Stimulated activated naive CD8-positive, alpha-beta T cell treated with anti-CD3 and anti-CD28 coated beads, Interleukin-15, Interleukin-2, amounts not matched to agents 100 U/mL and 50 U/mL, for 24 hours (primary cell): ENCODE measurements at places on chromosomes 11 and 22.

DNA sequence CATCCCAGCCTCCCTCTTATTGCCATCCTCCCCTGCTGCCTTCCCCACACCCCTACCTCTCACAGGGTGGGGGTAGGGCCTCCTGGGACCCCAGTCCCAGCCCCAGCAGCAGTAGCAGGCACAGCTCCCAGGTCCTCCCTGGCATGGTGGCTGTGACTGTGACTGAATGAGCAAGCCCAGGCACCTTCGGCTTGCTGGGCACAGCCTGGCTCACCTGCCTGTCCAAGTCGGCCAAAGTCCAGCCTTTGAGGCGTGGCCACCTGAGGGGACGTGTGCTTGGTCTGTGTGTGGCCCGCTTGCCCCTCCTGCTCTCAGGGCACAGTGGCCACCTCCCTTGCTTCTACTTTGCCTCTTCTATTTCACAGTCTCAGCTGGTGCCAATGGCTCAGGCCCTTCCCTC lies at the start of gene TREH:
Gene TREH (minus strand): TSS at position 168 of the 400 bp plus-strand sequence. CDS start 23 bp downstream, at position 145.
- no peak for DNase-seq

DNA sequence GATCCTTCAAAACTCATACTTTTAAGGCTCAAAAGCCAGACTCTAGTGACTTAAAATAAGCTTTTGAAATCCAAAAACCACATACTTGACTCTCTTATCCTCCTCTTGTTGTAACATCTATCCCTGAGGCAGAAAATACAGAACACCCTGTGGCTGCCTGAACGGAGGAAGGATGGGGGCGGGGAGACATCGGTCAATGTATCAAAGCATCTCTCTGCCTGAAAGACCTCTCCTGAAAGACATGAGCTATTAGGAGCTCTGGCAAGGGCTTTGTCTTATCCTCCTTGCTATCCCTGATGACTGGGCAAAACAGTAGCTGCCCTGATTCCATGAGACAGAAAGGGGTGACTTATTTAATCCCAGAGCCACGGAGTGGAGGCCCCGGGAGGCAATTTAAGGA lies 122.4 kb downstream of the MN1 start:
- DNase-seq, result no peak

GRCh38 chr11:26859416-26859815 lies 134.5 kb upstream of the FIBIN start:
- DNase-seq, result no peak

GRCh38 chr11:69540118-69541000 lies 58.9 kb downstream of the LINC01488 start:
- DNase-seq, result no peak

- no peak for DNase-seq
Observed at GRCh38 chr11:115767047-115767802, 263.0 kb upstream of the CADM1 start.

DNA sequence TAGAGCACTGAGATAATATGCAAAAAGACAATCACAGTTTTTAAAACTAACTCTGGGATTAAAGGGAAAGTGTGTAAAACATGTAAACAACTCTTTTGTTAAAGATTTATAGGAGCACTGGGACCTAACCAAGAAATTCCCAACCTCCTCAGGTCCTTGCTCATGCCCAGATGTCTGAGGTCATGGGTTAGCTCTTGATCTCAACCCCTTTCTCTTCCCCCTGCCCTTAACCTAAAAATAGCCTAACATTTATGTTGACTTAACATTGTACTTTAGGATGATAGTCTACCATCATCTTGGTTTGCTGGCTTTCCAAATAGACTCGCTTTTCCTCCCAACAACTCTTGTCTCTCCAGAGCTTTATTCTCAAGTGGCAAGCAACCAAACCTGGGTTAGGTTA lies 258.2 kb upstream of the FAT3 start:
- no peak for DNase-seq

DNA sequence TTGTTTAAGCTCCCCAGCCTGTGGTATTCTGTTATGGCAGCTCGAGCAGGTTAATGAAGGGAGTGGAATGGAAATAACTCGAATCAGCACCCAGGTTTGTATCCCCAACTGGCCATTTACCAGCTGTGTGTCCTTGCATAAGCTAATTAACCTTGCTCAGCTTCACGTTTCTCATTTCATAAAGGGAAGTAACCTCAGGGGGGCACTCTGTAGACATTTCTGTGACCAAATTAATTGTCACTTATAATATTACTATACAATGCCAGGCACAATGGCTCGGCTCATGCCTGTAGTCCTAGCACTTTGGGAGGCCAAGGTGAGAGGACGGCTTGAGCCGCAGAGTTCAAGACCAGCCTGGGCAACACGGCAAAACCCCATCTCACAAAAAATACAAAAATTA lies 13.8 kb downstream of the ADA2 start:
- DNase-seq, result no peak

DNA sequence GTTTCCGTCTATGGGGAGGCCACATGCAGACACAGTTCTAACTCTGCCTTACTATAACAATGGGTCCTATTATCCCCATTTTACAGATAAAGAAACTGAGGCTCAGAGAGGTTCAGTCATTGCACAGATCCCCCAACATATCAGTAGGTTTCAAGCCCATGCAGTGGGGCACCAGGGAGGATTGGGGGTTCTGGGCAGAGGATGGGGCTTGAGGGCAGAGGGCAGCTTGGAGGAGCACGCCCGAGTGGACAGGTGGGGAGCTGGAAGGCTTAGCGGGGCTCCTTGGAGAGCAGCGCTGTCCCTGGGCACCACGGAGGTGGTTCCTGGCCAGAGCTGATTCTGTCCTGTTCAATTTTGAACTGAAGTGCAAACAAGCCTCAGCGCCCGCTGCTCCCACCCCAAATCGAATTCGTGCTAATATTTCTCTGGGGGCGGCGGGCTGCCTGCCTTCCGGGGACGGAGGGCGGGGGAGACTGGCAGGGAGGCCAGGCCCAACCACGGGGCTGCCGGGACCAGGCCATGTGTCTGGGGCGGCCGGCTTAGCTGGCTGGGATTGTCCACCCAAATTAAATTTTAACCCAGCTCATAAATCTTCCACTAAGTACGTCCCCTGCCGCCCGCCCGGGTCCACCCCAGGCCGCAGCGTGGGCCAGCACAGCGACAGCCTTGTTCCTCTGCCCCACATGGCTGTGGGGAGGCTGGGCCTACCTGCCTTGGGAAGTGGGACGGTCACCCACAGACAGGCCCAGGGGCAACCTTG lies 49.4 kb downstream of the FLRT1 start:
- DNase-seq, result no peak

DNA sequence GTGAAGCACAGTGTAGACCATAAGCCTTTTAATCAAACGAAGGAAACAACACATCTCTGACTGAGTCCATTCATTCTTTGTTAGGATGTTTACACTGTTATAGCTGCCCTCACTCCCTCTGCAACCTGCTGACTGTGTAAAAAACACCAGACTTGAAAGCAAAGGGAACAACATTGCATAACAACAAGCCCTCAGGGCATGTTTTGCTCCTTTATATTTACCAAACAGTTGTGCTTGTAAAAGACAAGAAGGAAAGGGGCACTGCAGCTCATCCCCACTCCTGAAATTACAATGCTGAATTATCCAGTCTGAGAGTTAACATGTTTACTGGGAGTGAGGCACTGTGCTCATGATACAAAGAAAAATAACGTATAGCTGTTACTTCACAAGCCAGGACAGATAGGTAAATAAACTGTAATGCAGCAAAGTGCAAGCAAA lies 46.4 kb downstream of the RAB30 start:
- DNase-seq, result no peak

DNA sequence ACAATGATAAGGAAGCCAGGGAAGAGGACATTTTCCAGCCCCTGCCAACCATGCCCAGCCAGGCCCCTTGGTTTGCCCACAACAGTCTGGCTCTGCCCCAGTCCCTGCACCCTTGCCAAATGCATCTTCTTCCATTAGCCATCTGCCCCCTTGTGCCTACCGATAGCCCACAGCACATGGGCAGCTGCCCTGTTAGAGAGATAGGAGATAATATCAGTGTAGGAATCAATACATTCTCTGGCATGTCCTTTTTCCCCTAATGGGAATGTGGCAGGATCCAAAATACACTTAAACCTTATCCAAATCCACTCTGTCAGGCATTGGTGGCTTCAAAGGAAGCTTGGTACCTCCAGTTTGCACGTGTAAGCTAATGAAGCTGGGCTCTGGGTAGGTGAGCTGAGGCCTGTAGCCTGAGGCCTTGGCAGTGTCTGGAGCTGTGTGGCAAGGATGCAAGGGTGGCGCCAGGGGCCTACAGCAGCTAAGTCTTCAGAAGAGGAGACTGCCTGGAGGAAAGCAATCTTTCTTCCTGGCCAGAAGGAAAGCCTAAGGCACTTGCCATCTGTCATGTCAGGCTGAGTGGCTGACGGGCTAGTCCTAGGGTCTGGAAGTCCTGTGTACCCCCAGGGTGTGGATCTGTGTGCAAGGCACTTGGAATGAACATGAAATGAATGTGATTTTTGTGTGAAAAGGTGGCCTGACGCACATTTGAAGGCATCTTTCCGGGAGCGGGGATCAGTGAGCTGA lies 164.2 kb upstream of the TBCEL start:
- no peak for DNase-seq

DNA sequence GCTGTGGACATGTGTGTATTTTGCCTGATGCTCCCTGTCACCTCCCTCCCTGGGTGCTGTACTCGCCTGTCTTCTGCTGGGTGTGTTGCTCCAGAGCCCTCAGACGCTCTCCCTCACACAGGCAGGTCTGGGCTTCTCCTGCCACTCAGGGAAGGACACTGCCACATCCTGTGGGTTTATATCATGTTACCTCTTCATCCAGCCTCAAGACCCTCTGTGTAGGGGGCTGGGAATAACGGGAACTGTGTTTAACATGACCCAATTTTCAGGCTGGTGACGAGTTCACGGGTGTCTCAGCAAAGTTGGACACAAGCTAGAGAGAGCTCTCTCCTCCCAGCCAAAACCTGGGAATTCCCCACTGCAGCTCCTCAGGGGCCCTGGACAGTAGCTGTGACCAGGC lies 24.6 kb downstream of the MYBPC3 start:
- no peak for DNase-seq

DNA sequence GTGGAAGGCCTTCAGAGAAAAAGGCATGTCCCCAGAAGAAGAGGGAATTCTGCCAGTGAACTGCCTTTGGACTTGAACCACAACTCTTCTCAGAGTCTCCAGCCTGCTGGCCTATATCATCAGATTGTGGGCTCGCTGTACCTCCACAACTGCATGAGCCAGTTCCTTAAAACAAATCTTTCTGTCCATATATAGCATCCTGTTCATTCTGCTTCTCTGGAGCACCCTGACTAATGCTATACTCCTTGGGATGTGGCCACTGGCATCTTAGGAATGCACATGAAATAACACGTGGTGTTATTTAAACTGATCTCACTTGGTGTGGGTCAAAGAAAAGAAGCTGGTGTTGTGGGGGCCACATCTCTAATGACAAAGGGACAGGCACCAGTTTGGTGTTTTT lies 58.3 kb upstream of the VSTM5 start:
- DNase-seq, result no peak

GRCh38 chr11:113896156-113896879 lies 8.3 kb upstream of the HTR3B start:
- DNase-seq, result peak; percentile 24

- no peak for DNase-seq
Observed at GRCh38 chr11:32427935-32428664, 7.2 kb downstream of the WT1 start.

DNA sequence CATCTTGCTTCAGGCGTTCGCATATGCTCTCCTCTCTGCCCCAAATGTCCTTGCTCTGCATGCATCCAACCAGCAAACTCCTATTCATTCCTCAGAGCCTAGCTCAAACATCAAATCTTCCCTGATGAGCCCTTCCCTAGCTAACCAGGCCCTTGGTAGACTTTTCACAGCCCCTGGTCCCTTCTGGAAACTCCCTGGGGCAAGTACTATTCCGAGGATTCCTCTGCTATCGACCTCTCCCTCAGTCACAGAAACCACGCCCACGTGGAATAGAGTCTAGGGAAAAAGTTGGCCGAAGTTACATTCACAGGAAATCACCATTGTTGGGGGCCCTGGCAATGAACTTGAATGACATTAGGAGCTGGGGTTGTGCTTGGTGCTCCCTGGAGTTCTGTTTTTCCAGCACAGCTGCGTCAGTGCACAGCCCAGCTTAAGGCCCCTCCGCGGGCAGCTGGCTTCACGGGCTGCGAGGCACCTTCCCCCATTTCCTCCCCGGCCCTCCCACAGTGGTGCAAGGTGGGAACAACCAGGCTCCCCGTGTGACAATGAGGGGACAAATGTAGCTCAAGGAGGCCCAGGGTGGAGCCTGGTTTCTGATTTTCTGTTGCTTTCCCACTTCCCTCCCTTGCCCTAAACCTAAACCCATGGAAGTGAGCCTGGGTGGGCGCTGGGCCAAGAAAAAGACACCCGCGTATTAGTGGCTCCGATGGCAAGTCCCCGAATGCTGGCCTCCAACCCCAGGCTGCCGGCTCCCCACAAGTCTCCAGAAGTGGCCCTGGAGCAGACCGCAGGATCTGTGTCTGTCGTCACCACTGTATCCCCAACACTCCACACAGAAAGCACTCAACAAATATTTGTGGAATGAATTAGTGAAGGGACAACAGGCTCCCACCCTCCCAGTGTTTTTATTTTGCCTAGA lies 4.3 kb upstream of the ATP5MGL start:
- no peak for DNase-seq

DNA sequence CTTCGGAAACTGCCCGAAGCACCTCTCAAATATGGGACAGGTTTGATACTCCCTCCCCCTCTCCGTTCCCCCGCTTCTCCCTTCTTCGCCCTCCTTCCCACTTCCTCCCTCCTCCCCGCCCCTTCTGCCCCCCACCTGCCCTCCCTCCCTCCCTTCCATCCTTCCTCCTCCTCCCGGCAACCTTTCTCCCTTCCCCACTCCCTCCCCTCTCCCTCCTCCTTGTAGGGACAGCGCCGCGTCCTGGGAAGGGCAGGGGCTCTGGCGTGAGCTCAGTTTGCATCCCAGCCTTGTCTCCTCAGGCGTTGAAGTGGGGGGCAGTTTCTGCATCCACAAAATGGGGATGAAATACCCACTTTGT lies 6.1 kb upstream of the NFAM1 start:
- no peak for DNase-seq

DNA sequence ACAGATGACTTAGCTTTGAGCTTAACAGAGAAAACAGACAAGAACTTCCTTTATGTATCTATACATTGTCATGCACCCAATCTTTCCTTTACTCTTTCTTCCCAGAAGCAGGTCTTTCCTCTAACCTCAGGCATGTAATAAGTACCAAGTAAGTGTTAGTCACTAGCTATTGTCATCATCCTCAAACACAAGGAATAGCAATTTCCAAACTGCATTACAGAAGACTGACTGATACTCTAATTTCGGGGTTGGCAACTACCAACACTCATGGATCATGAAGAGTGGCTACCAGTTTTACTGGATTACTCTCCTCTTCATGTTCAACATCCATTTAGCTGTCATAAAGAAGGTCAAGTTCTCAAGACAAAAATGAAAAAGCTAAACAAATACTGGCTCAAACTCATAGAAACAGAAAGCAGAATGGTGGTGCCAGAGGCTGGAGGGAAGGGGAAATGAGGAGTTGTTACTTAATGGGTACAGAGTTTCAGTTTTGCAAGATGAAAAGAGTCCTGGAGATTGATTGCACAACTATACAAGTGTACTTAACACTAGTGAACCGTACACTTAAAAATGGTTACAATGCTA lies 111.6 kb downstream of the SIK3 start:
- DNase-seq, result no peak
